Esophagus muscularis mucosa (tissue), 4 donors: ENCODE measurements at places on chromosomes 1 and 21.

GRCh38 chr1:225772848-225773247, 4.8 kb upstream of the SRP9 start:
- peaks cover 41% of the 10 kb centered on the region for H3K4me1 ChIP-seq
- no peak for DNase-seq
- H3K36me3 ChIP-seq: no peaks in the 10 kb centered on the region
- H3K27ac ChIP-seq: peak overlapping the region; percentile 69
- no peak overlapping the region for H3K4me3 ChIP-seq

DNA sequence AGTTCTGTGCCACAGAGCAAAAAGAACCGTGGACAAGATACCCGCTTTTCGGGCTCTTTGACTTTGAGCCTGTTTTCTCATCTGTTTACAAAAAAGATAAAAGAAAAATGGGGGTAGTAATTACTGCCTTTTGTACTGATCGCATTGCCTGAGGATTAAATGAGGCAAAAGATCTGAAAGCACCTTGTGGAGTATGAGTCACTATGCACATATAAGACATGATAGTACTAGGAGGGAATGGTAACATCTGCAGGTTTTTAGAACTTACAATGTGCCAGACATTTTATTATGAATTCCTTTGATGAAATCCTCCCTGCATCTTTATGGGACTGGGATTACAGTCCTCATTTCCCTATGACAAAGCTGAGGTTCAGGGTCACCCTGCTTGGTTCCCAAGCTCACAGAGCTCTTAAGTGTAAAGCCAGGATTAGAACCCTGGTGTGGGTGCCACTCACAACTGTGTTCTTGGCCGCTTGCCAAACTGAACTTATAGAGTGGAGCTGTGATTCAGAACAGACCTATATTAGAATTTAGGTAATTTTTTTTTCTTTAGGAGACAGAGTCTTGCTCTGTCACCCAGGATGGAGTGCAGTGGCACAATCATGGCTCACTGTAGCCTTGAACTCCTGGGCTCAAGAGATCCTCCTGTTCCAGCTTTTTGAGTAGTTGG, 1.8 kb downstream of the DISC1 start:
- H3K27ac ChIP-seq: peak overlapping the region; percentile 87
- no peak overlapping the region for H3K4me3 ChIP-seq
- peaks cover 12% of the 10 kb centered on the region for H3K27me3 ChIP-seq
- H3K36me3 ChIP-seq: no peaks in the 10 kb centered on the region

- H3K27ac ChIP-seq: no peak overlapping the region
- no peak for DNase-seq
- no peak overlapping the region for H3K4me3 ChIP-seq
- H3K4me1 ChIP-seq: peaks cover 9% of the 10 kb centered on the region
- H3K27me3 ChIP-seq: no peaks in the 10 kb centered on the region
These were observed 157.1 kb upstream of the NRIP1 start for GRCh38 chr21:15221799-15222386.

DNA sequence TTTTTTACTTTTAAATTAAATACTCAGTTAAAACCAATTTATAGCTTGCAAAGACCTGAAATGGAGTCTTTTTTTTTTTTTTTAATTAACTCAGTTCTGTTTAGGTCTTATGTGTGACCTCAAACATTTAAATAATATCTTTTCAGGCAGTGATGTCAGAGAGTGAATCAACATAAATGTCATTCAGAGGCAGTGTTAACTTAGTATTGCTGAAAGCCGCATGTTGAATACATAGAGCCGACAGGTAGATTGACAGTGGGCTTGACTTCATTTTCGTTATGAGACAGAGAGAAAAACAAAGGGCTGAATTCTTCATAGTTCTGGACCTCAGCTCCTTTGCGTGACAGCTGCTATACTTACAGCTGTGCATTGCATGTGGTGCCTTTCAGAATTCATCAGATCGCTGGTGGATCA, 51.5 kb downstream of the PRDM2 start:
- H3K4me3 ChIP-seq: no peak overlapping the region
- H3K36me3 ChIP-seq: no peaks in the 10 kb centered on the region
- no peak for DNase-seq
- H3K27ac ChIP-seq: no peak overlapping the region
- no peaks in the 10 kb centered on the region for H3K27me3 ChIP-seq
- H3K4me1 ChIP-seq: peaks cover 68% of the 10 kb centered on the region

GRCh38 chr1:1517973-1518620, 6.1 kb downstream of the ATAD3A start:
- peaks cover 7% of the 10 kb centered on the region for H3K4me1 ChIP-seq
- H3K27me3 ChIP-seq: no peaks in the 10 kb centered on the region
- H3K36me3 ChIP-seq: peaks cover 8% of the 10 kb centered on the region
- DNase-seq: no peak
- H3K4me3 ChIP-seq: no peak overlapping the region
- H3K27ac ChIP-seq: no peak overlapping the region
